ENCODE measurements at places on chromosomes 6 and 20.

- no peak for DNase-seq
Measured at GRCh38 chr20:61169874-61170273, 82.2 kb upstream of the CDH4 start.

GRCh38 chr6:109514946-109515345 lies 31.9 kb upstream of the ZBTB24 start:
- DNase-seq, result no peak

- DNase-seq, result no peak
Measured at GRCh38 chr6:90144928-90145555, 151.6 kb downstream of the BACH2 start.

GRCh38 chr20:32990426-32990825 lies 13.8 kb downstream of the SUN5 start:
- no peak for DNase-seq

DNA sequence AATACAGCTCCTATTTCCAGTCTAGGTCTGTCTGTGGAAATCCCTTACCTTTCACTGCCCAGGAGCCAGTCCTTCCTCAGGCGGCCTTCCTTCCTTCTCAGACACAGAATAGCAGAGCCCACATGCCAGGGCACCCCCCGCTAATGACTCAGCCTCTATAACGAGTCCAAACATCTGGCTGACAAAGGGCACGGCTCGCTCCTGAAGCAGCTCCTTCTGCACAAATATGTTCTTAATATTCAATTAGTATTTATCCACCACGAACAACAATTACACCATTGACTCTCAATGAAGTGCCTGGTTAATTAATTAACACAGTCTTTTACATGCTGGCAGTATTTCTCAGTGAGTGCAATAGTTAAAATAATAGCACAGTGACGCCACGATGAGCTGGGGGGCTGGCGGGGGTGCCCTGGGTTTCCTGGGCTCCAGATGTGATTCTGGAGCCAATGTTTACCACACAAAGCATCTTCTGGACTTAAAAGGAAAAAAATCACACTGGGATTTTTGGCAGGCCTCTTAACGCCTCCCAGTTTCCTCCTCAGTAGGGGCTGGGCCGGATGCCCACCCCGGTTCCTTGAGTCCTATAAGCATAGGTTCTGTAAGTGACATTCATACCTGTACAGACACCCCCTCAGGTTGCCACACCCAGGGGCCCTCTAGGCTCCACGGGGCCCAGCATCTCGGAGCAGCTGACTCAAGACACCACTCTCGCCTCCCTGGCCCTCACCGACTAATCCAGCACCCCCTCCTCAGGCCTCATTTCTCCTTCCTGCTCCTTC lies 158.6 kb upstream of the MLN start:
- peak; percentile 50 for DNase-seq
